ENCODE measurements at places on chromosomes 7 and 10. TPM values are rescaled to one million over a fixed set of nuclear protein-coding genes. Genes with fewer than 3 reads are reported as not detected.

Gene KCNH2
- 22.7 TPM for total RNA-seq

Gene MACROH2A2
- 49.1 TPM for total RNA-seq

Gene FEZF1
- 0.27 TPM for total RNA-seq

Gene FMC1
- 8.5 TPM for total RNA-seq

Gene LIPN
- not detected for total RNA-seq

Gene PPP1R9A
- total RNA-seq = 96.4 TPM

Gene KLF14
- total RNA-seq = 0.16 TPM

All from camera-type eye (tissue), 1 donor.